ENCODE measurements at places on chromosomes 16 and 17.
A peak's percentile ranks its signal among the peaks of the same experiment; 100 is the strongest.

DNA sequence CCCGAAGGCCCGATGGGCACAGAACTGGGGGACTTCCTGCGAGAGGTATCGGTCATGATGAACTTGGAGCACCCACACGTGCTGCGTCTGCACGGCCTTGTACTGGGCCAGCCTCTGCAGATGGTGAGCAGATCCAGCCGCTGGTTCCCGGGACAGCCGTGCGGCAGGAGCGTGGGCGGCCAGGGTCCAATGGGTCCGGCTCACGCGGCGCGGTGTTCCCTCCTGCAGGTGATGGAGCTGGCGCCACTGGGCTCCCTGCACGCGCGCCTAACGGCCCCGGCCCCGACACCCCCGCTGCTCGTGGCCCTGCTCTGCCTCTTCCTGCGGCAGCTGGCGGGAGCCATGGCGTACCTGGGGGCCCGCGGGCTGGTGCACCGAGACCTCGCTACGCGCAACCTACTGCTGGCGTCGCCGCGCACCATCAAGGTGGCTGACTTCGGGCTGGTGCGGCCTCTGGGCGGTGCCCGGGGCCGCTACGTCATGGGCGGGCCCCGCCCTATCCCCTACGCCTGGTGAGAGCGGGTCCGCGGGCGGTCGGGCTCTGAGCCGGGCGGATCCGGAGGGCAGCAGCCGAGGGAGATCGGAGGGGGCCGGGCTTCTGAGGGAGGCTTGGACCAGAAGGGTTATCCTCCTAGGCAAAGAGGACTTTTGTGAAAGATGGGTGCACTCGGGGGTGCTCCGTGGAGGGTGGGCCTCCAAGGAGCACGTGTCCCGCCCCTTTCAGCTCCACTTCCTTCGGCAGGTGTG lies 3.0 kb downstream of the TNK1 start:
- peak; percentile 91 for DNase-seq

GRCh38 chr16:58828901-58829545 lies 94.9 kb upstream of the GOT2 start:
- no peak for DNase-seq

DNA sequence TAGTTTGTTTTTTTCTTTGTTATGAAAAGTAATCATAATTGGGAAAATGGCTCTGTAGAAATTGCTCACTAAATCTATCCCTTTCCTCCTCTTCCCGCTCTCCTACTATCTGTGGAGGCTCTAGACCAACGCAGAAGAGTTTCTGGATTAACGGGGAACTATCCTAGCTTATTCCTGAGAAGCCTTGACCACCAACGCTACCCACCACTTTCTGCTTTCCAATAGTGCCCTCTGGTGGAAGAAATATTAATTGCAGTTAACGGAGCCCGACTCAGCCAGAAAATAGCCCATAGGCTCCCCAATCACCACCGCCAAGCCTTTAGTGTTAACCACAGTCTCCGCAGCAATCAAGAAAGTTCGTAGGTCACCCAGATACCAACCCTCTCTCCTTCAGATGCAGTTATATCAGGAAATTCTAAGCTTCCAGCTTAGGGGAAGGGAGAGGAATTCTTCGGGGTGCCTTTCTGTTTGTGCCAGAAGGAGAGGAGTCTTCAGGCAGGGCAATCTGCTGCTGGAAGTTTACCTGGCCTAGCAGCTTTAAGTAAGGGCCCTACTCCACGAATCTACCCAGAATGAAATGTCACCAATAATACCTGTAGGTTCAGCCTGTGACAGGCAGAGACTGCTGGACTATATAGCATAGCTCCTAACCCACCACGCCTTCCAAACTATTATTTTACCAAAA lies 23.0 kb upstream of the NSRP1 start:
- peak; percentile 89 for DNase-seq

DNA sequence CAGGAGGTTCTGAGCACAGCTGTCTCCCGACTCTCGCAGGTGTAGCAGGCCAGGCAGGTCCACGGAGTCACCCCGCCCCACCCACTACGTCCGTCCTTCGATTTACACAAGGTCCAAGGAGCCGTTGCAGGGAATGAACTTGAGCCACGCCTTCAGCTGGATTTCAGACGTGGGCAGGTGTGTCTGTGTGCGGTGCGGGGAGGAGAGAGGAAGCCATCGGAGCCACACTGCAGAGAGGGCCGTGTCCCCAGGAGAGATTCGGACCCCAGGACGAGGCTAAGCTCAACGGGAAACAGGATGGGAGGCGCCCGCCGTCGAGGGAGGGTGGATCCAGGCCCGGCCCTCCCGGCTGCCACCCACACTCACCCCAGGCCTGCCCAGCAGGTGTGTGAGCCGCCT lies 50.3 kb downstream of the RPH3AL start:
- DNase-seq, result no peak

GRCh38 chr17:60445144-60445543 lies 22.9 kb downstream of the CHCT1 start:
- no peak for DNase-seq

- peak; percentile 77 for DNase-seq
Measured at GRCh38 chr17:64056269-64057005, 36.0 kb upstream of the ICAM2 start.

GRCh38 chr16:85936816-85937215 lies 37.9 kb downstream of the IRF8 start:
- DNase-seq, result no peak

DNA sequence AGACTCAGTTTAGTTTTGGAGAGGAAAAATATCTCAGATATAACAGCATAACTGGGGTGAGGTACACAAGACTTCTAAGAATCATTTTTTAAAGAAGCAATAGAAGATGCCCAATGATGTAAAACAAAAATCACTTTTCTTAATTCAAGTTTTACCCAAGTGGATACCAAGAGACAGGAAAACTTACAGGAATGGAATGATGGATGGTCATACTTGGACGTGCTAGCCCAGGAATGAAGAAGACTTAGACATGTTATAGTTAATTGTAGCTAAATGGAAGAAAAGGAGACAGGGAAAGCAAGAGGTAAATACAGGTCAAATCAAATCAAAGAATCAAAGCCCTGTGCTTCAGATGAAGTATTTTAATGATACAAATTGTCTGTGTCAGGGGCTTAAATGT lies 312.7 kb upstream of the KCNJ16 start:
- no peak for DNase-seq

GRCh38 chr17:81913394-81914102 lies 2.3 kb upstream of the PCYT2 start:
- DNase-seq, result no peak

GRCh38 chr17:4715063-4715744 lies 4.8 kb downstream of the ARRB2 start:
- DNase-seq, result no peak

GRCh38 chr16:5025171-5025632 lies 8.5 kb downstream of the NAGPA start:
- DNase-seq, result peak; percentile 92

DNA sequence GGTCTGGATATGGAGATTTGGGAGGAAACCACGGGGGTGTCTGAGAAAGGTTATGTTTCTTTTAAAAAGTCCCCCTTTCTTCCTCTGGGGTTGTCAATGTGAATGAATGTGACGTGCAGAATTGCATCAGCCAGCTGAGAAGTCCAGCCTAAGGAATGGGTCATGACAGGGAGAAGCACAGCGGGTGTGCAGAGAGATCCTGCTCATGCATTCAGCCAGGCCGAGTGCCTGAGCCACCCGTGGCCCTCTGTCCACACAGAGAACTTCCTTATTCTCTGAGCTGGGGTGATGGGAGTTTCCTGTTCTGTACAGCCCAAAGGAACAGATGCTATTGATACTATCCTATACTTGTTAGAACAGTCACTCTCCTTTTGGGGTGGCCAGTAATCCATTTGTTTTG lies 117.9 kb downstream of the CPPED1 start:
- no peak for DNase-seq

GRCh38 chr17:73182616-73183310 lies 10.1 kb upstream of the COG1 start:
- DNase-seq, result no peak

GRCh38 chr17:76946111-76946771 lies 78.0 kb downstream of the MGAT5B start:
- DNase-seq, result no peak

GRCh38 chr17:83148317-83149028 lies 69.1 kb downstream of the METRNL start:
- DNase-seq, result no peak

DNA sequence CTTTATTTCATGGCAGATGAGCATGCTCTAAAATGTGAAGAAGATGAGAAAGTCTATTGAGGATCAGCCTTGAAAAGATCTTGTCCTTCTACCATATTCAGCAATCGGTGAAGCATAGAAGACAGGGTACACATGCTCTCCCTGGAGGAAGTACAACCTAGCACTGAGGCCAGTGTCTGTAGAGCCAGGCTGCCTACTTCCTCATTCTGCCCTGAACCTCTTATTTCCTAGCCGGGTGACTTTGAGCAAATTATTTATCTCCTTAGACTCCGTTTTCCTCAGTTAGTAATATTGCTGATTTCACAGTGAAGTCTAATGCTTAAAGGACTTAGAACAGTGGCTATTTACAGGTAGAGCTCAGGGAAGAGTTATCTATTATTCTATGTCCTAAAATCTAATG lies 58.4 kb downstream of the TMEM100 start:
- no peak for DNase-seq

- peak; percentile 58 for DNase-seq
Measured at GRCh38 chr17:17570140-17570797, 21.2 kb downstream of the PEMT start.

GRCh38 chr17:3730881-3731429 lies 7.3 kb downstream of the HASPIN start:
- DNase-seq, result no peak

GRCh38 chr17:77822302-77823030 lies 136.0 kb upstream of the TNRC6C start:
- no peak for DNase-seq

GRCh38 chr17:48985436-48986245 lies 11.5 kb upstream of the IGF2BP1 start:
- DNase-seq, result no peak

DNA sequence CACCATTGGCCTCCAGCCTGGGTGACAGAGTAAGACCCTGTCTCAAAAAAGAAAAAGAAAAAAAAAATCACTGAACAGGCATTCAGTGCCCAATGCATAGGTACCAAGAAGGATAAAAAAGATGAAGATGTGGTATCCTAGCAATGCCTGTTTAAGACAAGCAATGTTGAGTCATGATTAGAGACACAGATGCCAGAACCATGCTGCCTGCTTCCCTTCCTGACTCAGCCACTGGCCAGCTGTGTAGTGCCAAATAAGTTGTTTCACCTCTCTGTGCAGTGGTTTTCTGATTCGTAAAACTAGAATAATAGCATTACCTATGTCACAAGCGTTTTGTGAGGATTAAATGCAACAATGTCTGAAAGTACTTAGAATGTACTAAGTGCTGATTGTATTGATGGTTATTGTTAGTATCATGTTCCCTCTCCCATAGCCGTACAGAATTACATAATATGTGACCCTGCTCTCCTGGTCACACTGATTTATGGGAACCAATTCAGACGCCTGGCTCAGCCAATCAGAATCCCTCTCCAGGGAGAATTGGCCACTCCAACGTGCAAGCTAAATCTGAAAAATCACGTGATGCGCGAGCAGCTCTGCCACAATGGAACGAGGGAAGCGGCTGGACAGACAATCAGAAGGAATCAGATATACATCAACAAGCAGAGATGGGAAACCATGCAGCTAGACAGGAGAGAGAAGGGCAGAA lies 241.9 kb downstream of the SLC39A11 start:
- no peak for DNase-seq

DNA sequence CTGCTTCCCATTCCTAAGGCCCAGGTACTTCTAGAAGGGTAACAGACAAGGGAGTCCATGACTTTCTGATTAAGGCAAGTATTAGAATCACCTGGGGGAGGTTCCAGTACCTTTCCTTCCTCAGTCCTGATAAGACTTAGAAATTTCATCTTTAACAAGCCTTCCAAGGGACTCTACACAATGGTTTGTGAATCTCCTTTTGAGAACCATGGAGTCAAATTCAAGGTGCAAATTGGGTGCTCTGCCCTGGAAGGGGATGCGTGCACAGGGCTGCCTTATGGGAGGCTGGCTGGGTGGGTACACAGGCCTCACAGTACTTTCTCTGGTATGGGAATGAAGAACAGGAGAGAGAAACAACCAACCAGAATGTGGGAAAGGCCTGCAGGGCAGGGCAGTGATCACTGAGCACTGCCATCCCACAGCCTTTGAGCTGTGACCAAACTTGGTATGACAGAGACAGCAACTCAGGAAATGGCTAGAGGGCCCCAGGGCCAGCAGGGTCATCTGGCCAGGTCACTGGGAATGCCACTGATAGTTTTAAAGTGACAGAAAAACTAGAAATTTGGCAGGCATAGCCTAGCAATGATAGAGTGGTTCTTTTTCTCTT lies 3.6 kb upstream of the TMIGD1 start:
- no peak for DNase-seq

DNA sequence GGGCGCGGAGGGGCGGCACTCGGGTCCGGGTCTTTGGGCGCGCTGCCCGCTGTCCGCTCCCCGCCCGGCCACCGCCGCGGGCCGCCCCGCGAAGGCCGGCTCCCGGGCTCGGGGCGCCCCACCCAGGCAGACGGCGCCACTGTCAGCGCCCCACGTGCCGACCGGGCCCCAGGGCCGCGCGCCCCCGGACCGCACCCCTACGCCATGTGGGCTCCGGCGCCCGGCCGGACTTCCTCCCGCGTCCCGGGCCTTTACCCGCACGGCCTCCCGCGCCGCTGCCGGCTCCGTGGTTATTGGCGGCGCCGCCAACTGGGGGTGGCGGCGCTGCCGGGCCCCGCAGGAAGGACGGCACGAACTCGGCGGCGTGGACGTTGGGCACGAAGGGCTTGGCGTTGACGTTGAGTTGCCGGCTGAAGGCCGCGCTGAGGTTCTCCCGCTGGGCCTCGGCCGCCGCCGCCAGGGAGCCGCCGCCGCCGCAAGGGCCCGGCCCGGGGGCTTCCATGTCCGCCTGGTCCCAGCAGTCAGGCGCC lies 577 bp downstream of the GSPT1 start:
- DNase-seq, result peak; percentile 35

DNA sequence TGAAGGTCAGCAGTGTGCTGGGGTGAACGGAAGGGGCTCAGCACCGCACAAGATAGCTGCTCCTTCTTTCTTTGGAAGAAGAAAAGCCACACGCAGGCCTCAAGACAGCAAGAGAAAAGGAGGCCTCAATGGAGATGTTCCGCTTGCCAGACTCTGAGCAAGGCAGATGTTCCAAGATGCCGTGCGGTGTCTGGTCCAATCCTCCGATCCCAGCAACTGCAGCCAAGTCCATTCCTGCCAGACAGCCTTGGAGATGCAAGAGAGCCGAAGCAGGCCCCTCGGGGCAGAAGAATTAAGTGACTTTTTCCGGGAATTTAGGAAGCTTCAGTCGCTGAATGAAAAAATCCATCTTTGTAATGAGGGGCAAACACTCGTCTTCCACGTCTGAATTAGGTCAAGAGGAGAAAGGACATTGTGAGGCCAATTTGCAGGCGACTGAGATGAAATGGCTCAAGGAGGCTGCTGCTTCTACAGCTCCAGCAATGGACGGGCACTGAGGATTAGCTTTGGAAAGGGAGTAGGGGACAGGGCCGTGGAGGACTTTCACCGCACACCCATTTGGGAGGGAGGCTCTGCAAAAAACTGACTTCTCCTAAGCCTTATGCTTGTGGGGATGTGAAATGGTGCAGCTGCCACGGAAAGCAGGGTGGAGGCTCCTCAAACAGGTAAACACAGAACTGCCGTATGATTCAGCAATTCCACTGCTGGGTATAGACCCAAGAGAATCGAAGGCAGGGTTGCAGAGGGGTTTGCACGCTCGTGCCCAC lies 44.7 kb downstream of the RPH3AL start:
- DNase-seq, result no peak
